NCI-H146 (cell line): ENCODE measurements at places on chromosomes 2 and 18.

- no peak for DNase-seq
These were observed 36.8 kb downstream of the KCNIP3 start for GRCh38 chr2:95333888-95334338.

DNA sequence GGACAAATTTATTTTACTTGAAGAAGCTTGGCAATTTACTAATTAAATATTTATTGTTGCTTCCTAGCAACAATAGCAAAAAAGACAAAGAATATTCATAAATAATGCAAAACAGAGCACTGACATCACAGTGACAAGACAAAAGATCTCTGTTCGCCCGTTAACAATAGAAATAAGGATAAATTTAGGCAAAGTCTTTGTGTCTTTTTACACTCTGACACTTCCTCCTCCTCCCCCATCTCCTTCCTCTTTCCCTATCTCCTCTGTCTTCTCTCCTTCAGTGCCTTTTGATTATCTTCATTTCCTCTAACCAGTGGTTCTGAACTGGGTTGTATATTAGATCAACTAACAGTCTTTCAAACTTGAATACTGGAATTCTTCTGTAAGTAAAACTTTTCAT, 808.4 kb downstream of the ERBB4 start:
- DNase-seq = no peak

GRCh38 chr2:37698931-37699481, 27.6 kb upstream of the CDC42EP3 start:
- DNase-seq = no peak

DNA sequence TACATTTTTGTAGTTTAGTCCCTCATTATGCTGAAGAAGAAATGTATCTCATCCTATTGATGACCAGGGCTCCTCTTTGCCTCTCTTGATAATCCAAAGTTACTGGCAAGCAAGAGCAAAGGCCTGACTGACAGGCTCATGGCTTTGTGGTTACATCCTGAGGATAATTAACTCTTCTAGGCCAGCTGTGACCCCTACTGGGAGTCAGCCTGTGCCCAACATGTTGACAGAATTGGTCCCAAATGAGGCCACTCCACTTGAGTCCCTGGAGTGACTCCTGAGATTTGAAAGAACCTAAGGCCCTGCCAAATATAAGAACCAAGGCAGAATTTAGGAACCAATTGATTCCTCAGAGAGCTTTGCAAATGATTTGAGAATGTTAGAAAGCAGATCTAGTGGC, 973.8 kb upstream of the CELF4 start:
- peak; percentile 74 for DNase-seq

DNA sequence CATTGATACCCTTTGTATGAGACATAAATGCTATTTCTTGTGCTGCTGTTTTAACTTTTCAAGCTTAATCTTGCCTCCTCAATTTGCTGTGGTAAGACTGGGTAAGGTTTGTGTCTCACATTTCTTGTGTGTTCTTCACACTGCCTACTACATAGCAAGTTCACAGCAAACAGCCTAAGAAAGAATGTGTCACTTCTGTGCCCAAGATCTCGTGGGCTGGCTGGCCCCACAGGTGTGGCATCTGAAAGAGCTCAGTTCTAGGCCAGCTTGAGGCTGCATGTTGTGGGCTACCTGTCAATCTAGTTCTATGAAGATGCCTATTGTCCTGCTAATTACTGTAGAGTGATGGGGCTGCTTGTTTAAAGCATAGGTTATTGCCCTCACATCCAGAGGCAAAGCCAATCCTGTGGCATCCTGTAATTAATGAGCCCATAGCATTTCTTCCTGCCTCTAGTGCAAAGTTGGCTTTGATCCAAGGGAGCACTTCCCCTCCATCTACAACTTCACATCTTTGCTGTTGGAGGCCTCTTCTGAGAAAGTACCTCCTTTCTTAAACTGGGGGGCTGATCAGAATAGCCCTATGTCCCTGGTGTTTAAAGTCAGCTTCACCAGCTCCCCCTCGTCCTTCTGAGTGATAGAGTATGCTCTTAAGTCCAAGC, 40.9 kb upstream of the ASPRV1 start:
- DNase-seq = no peak

DNA sequence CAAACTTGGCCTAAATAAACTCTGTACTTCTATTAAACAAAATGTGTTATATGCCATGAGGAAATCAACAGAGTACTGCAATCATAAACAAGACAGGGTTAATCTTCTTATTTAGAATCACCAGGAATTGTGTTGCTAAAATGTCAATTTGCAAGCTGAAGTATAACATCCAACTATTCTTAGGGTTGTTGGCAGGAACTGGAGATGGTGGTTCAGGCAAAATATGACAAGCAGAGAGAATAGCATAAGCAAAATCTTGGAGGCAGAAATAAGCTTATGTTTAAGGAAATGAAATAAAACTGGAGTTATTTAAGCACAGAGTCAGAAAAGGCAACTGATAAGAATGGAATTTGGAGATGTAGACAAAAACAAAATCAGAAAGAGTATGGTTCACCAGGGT, 463.8 kb upstream of the SLC8A1 start:
- no peak for DNase-seq

- DNase-seq = no peak
These were observed 23.4 kb upstream of the CYP1B1 start for GRCh38 chr2:38099099-38100028.

GRCh38 chr18:66638856-66639629, 35.2 kb upstream of the CDH19 start:
- DNase-seq = no peak

DNA sequence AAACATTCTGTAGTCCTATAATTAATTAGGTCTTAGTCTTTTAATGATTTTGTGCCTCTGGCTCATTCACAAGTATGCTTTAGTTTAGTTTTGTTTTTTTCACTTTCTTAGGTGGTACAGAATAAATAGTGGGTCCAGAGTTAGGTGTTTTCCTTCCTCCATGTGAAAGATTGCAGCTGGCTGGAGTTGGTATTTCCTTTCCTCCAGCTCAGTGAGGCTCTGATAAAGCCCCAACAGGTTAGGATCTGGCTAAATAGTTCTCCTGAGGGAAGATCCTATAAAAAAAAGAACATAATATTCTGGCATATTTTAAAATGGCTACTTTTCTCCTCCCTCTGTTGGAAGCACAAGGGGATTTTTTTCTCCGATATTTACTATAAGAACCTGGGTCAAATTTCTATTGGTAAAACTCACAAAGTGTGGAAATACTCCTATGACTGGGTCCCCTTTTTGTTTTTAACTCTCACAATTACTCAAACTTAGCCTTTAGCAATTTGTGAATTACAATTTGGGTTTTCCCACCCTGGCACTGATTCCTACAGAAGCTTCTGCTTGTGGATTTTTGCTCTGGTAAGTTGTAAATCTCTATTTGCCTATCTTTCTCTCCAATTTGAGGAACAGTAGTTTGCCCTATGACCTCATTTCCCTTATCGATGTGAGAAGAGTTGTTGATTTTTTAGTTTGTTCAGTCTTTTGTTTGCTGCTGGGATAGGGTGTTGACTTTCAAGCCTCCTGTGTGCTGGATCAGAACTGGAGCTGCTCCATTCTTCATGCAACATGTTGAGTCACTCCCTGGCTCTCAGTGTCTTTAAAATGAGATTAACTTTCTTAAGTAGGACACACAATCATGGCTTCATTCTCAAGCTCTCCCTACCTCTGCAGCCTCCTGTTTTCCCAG, 500.9 kb downstream of the RNF144A start:
- peak; percentile 27 for DNase-seq

DNA sequence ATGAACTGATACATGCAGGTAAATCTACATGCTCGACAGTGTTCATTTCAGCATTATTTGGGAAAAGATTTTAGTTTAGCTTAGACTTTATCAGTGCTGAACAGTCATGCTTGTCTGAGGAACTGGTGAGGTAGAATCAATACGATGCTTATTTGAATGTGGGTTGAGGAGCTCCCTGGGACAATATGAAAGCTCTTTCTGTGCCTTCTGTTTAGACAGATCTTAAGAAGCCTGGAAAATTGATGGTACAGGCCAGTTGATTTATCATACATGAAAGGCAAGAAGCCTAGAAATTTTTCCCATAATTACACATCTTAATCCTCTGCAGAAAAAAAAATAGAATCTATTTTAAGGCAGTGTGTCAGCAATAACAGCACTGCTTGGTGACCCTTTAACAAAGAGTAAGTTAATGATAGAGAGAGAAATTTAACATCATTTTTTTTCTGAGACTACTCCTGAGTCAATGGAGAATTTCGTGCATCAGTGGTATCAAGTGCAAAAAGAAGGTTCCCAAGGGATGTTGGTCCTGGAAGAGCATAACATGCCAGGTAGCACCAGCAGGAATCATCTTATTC, 252.2 kb upstream of the CDH20 start:
- no peak for DNase-seq

DNA sequence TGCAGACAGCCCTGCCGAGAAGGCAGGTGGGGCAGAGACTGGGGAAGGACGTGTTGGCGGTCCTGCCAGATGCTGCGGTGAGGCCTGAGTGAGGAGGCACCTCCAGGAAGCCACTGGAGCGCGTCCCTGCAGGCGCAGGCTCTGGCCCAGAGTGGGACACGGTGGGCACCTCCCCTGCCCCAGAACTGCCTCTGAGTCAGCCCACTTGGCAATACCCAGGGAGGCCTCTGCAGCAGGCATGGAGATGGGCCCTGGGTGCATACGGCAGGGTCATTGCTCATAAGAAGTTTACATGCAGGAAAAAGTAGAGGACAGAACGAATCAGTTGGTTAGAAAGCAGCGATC, 195.9 kb downstream of the TFCP2L1 start:
- DNase-seq = no peak

- no peak for DNase-seq
These were observed 76.8 kb upstream of the PELI1 start for GRCh38 chr2:64220894-64221617.

DNA sequence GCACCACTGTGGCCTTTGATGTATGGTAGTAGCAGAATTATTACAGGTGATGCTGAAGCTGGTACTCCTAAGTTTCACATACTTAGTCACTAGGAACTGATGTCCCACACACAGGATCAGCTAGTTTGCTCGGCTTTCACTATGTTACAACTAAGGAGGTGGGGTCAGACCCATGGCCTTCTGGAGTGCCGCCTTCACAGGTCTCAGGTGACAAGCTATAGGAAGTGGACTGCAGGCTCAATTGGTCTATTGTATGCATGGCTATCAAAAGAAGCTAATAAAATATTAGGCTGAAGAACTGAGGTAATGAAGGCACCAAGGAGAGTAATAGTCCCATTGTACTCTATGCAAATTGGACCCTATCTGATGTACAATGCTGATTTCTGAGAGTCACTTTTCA, 170.6 kb downstream of the DLGAP1 start:
- no peak for DNase-seq
